ENCODE measurements at places on chromosomes 12 and 14.

DNA sequence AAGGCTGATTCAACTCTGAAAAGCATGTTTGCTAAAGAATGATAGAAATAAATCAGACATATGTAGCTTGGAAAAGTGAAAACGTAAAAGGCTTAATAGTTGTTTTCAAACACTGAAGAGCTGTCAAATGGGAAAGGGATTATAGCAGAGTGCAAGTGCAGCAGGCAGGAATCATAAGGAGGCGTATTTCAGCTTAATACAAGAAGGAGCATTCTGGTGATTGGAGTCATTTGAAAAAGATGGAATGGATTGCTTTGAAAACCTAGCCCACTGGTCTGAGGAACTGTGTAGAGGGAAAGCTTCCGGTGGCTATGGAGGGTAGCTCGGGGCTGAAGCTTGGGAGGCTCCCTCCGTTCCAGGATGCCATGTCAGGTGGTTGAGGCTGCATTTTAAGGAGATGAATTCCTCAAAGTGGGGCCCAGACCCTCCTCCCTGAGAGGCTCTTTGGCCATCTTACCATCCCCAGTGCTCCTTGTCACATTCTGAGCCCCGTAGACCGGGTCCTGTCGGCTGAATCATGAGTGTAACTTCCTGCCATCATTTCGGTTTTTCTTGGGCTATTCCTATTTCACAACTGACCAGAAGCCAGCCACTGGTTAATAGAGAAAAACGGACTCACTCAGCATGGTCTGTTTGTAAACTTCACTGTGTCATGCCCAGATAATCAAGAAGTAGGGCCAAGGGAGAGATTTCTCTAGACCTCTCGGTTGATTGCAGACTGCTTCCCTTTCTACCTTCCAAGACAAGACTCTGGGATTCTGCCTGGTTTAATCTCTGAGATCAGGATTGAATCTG lies 6.5 kb downstream of the WNT5B start:
- DNase-seq, result no peak

GRCh38 chr14:28303248-28303647 lies 463.3 kb upstream of the FOXG1 start:
- no peak for DNase-seq

- no peak for DNase-seq
Measured at GRCh38 chr14:103886304-103887169, 39.2 kb upstream of the PPP1R13B start.

DNA sequence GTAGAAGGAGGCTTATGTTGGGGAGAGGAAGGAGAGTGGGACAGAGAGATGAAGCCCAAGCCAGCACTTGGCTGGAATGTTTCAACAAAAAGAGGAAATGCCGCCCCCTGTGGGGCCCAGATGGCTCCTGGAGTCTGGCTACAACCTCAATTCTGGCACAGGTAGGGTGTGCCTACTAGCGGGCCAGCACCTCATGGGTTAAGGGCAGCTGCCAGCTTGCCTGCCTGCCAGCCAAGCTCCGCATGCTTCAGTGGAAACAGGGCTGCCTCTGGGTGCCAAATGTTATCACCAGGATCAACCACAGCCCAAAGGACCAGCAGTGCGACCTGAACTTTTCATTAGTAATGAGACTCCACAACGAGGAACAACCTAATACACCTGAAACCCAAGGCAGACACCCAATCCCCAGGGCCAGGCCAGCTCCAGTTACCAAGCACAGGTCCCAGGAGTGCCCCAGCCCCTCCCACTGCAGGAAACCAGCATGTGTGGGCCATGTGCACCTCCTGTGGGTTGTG lies 11.3 kb downstream of the RAB15 start:
- DNase-seq, result no peak

GRCh38 chr12:52392465-52393007 lies 7.1 kb upstream of the KRT84 start:
- no peak for DNase-seq

DNA sequence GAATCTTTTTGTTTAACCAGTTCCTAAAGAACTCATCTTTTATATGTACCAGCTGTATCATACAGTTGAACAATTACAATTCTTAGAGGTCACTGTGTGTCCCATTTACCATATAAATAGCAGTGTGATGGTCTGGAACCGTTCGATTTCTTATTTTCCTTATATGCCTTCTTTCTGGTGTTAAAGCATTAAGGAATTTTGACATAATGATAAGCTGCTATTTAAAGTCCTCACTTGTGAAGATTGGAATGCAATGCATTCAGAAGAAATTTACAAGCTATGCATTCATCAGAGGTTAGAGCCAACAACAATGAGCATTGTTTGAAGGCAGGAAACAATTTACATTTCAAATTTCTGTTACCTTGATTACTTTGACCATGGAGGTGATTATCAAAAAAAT lies 80.0 kb upstream of the PRICKLE1 start:
- no peak for DNase-seq

DNA sequence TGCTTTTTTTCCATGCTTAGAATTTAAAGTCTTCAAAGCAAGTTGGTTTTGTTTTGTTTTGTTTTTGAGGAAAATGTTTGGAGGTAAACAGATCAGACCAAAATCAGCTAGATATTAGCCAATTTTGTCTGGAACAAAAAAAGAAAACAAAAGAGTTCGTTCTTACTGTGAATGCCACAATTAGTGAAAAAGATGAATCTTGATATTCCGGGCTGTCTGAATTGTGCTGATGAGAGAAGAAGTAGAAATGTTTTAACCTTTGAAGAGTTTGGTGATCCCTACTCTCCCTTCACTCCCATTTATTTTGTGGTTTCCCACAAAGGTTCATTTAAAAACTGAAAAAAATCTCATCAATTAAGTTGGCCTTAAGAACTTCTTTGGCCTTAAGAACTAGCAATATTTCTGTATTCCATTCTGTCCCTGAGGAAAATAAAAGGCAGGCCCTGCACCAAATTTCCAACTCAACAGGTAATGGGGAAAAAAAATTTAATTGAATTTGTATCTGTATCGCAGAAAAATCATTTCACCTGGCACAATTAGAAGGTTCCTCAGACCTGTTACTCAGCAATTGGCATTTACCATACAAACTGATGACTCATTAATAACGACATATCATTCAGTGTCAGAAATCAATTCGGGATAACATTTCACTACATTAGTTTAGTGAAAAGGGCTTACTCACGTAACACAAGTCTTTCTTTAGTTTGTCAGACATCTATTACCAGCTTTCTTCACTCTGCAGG lies 562 bp upstream of the GLIPR1L2 start:
- DNase-seq, result no peak

- peak; percentile 92 for DNase-seq
Measured at GRCh38 chr12:116358893-116359761, 81.6 kb upstream of the MED13L start.

DNA sequence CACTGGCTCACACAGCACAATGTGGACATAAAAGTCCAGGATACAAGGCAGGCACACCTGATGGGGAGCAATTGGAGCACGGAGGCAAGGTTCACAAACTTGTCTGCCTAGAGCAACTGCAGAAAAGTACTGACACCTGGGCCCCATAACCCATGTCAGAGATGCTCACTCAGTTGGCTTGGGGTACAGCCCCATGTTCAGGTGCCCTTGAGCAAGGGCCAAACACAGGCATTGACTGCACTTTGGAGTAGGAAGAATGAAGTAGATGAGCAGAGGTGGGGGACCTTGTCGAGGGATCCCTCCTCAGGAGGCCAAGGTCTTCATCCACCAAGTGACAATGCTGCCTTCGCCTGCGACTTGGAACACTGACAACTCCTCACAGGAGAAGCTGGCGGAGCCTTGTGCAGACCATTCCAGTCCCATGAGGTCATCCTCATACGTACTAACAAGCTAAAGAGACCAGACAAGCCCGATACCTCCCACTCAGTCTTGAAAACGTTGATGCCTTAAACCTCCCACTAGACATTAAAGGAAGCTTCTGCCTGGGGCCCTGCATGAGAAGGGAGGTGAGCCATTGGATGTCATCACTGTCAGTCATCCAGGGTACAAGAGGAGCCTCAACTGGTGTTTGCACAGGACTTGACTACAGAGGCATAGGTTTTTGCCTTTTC lies 42.5 kb upstream of the C14orf180 start:
- peak; percentile 26 for DNase-seq

GRCh38 chr14:102579696-102580549 lies 12.5 kb upstream of the RCOR1 start:
- no peak for DNase-seq

DNA sequence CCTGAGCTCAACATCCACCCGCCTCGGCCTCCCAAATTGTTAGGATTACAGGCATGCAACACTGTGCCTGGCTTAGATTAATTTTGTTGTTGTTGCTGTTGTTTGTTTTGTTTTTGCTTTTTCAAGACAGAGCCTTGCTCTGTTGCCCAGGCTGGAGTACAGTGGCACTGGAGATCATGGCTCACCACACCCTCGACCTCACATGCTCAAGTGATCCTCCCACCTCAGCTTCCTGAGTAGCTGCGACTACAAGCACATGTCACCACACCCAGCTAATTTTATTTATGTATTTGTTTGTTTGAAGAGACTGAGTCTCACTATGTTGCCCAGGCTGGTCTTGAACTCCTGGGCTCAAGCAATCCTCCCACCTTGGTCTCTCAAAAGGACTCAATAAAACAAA lies 26.7 kb downstream of the CRY1 start:
- DNase-seq, result no peak

GRCh38 chr12:114729731-114730130 lies 45.8 kb upstream of the TBX3 start:
- DNase-seq, result no peak

GRCh38 chr12:63042646-63043045 lies 107.7 kb upstream of the PPM1H start:
- no peak for DNase-seq

- no peak for DNase-seq
Measured at GRCh38 chr14:38512236-38512635, 256.3 kb upstream of the CLEC14A start.

DNA sequence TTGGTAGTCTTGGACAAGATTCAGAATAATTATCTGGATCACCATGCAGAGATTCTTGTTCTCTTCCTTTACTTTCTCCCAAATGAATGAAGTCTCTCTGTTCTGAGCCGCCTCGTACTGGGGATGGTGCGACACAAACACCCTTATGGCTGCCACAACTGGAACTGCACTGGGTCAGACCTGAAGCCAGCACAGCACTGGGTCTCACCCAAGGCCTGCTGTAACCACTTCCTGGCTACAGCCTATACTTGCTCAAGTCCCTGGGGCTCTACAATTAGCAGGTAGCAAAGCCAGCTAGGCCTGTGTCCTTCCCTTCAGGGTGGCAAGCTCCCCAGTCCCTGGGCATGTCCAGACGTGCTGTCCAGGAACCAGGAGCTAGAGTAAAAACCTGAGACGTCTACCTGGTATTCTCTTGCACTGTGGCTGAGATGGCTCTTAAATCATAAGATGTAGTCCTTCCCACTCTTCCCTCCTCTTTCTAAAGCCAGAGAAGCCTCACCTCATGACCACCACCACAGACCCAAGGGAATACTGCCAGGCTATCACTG lies 27.6 kb downstream of the IFNG start:
- DNase-seq, result no peak

DNA sequence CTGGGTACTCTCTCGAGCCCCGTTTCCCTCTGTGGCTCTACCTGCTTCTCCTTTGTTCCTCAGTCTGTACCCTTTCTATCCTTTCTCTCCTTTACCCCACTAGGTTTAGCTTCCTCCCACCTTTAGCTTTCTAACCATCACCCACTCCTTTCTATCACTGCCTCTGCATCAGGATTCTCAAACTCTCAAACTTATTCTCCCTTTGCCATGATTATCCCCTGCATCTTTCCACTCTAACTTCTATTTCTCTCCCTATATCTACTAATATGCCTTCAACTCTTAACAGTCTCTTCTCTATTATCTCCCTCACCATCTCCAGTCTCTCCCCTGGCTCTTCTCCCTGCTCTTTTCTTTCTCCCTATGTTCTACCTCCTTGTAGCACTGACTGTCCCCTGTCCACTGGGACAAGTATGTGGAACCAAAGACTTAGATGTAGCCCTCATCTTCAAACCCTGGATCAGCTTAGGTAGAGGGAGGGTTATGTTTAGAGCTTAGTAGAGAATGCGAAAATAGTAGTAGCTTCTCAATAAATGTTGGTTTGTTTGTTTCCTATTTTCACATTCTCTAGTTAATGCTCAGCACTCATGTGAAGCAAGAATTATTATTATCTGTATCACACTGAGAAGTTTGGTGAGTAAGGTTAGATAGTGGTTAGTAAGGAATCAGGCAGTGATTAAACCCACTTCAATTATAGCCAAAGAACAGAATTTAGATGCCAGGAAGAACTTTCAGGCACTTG lies 3.4 kb downstream of the GDF11 start:
- no peak for DNase-seq

DNA sequence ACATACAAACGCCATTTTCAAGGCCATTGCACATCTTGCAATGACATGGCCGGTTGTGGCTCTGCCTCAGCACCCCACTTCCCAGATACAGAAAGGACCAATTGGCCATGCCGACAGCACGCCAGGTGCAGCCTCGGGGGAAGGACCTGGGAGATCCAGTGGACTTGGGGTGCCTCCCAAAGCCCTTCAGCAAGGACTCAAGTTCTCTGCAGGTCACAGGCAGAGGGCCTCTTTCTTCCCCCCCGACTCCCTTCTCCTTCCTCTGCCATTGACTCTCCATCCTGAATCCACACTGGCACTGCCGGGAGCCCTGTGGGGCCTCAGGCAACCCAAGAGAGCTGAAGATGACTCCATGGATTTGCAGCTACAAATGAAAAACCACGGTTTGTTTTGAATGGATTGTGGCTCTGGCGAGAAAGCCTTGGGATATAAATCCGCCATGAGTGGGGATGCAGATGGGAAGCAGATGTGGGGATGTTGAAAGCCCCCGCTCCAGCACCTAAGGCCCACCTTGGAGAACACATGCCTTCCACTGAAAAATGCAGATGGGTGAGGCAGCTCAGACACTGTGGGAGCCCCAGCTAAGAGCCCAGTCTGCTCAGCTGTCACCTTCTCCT lies 35.1 kb upstream of the LTBP2 start:
- DNase-seq, result no peak

DNA sequence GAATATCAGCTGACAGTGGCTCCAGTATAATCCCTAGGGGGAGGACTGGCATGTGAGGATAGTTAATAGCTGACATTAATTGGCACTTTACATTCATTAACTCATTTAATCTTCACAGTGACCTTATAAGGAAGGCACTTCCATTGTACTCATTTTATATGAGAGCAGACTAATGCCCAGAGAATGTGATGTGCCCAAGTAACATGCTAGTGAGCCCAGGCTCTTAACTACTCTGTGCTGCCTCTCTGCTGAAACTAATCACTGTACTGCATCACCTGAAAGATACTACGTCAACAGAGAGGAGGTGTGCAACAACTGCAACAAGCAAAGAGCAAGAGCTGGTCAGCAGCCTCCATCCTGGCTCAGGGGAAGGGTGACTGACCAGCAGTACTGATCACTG lies 40.1 kb downstream of the GALNT4 start:
- no peak for DNase-seq

DNA sequence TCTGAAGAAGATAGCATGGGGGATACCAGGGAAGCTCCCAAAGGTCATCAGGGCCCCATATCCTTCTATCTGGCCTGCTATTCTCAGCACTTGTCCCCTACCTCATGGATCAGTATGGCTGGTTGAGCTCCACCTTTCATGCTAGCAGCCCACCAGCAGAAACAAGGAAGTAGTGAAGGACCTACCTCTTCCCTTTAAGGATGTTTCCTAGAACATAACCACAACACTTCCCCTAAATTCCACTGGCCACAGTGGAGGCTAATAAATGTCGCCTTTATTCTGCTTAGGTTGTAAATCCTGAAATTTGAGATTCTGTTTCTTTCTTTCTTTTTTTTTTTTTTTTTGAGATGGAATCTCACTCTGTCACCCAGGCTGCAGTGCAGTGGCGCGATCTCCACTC lies 128.6 kb upstream of the PARP11 start:
- no peak for DNase-seq

GRCh38 chr14:89184952-89185351 lies 232.1 kb downstream of the FOXN3 start:
- DNase-seq, result no peak
